Renal cortex interstitium (tissue), 15 donors: ENCODE measurements at places on chromosomes 5 and 9.
A peak's percentile ranks its signal among the peaks of the same experiment; 100 is the strongest.

GRCh38 chr5:174736331-174736721, 11.9 kb downstream of the MSX2 start:
- DNase-seq, result no peak

- DNase-seq, result no peak
Measured at GRCh38 chr5:4015709-4016108, 420.1 kb downstream of the IRX1 start.

DNA sequence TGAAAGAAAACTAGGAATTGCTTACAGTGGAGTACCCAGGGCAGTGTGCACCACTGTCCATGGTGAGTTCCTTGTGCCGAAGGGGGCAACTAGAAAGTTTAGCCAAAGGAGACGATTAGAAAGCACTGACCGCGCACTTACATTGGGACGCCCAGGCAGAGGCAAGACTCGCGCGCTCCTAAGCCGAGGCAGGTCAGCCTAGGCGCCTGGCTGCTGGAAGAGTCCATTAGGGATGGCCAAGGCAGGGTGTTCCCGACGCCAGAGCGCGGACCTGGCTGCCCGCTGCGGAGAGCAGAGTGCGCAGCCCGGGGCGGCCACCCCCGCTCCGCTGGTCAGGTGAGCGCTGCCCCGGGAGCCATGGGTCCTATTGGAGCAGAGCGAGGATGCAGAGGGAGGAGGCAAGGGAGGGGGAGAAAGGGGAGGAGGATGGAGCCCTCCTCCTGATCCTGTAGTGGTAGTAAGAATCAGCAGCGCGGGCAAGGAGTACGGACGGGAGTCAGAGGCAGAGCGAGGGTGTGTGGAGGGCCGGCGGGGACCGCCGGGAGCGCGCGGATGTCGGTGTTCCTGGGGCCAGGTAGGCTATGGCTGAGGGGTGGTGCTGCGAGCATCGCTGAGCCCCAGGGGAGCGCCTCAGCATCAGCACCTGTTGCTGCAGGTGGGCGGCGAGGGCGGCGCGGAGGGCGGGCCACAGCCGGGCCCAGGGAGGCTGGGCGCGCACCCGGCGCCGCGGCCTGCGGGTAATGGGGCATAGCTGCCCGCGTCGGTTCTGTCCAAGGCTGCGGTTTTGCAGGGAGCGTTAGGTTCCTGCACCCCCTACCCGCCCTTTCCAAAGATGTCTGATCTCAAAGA, at the start of gene ADGRV1:
Gene ADGRV1, plus strand, starts transcription at position 454 of the 849 bp plus-strand sequence. Its CDS starts 99 bp downstream, at position 553.
- DNase-seq, result peak; percentile 86

DNA sequence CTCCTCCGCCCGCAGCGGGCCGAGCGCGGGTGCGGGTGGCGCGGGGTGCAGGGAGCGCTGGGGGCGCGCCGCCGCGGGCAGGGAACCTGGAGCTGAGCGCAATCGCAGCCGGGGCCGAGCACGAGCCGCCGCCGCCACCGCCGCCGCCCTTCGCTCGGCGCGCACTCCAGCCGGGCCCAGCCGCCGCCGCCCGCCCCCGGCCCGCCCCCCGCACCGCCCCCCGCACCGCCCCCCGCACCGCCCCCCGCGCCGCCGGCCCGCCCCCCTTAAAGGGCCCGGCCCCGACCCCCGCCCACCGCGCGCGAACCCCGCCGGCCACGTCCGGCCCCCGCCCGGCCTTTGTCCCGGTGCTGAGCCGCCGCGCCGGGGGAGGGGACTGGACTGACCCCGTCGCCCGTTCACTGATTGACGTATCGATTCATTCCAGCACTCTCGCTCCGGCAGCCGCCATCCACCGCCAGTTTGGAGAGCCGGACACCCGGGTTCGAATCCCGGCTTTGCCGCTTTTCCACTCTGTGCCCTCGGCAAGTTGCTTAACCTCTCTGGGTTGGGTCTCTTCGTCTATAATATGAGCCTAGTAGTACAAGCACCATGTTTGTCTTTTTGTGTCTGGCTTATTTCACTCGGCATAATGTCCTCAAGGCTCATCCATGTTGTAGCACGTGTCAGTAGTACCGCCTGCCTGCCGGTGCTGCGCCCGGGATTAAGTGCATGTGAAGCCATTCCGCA, at the start of gene SH3PXD2B:
Gene SH3PXD2B, minus strand, starts transcription at position 168 of the 729 bp plus-strand sequence. CDS start 173 bp downstream, outside the sequence.
- no peak for DNase-seq

- no peak for DNase-seq
Measured at GRCh38 chr9:130658893-130659698, 5.3 kb upstream of the PRDM12 start.
